Activated gamma-delta T cell treated with anti-CD3 and anti-CD28 coated beads, Interleukin-2, amount 50 U/mL, for 16 hours (primary cell): ENCODE measurements at places on chromosomes 1 and 21.

GRCh38 chr21:46636550-46637285 is 1.2 kb downstream of the PRMT2 start:
- no peak for DNase-seq

- no peak for DNase-seq
Measured at GRCh38 chr1:216222288-216222687, 201.0 kb downstream of the USH2A start.

DNA sequence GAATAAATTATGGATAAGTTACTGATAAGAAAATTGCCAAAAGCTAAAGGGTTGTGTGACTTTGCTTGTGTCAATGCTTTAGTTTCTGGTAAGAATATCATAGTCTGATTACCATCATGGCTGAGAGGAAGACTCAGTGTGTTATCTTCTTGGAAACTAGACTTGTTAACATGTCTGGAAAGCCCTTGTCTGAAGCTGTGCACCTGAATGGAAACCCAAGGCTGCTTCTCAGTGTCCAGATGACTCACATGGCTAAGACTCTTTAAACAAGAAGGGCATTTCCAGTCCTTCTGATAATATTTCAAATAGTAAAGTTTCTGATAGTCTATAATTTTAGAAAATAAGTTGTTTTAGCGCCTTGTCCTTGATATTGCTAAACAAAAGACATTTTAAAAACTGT is 1092.7 kb downstream of the PLA2G4A start:
- no peak for DNase-seq

- no peak for DNase-seq
Measured at GRCh38 chr1:21338573-21339355, 48.5 kb upstream of the ECE1 start.

GRCh38 chr1:177983077-177983476 is 13.2 kb upstream of the SEC16B start:
- DNase-seq = no peak
